Esophagus mucosa (tissue), 1 donor: ENCODE measurements at places on chromosomes 16 and 17.

GRCh38 chr17:15942207-15942833 is 2.6 kb upstream of the ADORA2B start:
- ATAC-seq, result no peak

- ATAC-seq, result peak; percentile 40
Observed at GRCh38 chr16:49542391-49542891, 168.8 kb downstream of the C16orf78 start.

GRCh38 chr17:12349297-12349696 is 316.4 kb upstream of the MYOCD start:
- no peak for ATAC-seq

GRCh38 chr17:45784293-45784740 is at the start of gene CRHR1:
CRHR1 (plus strand) TSS chr17:45784320; CDS start chr17:45784545, 225 bp downstream.
- peak; percentile 12 for ATAC-seq

DNA sequence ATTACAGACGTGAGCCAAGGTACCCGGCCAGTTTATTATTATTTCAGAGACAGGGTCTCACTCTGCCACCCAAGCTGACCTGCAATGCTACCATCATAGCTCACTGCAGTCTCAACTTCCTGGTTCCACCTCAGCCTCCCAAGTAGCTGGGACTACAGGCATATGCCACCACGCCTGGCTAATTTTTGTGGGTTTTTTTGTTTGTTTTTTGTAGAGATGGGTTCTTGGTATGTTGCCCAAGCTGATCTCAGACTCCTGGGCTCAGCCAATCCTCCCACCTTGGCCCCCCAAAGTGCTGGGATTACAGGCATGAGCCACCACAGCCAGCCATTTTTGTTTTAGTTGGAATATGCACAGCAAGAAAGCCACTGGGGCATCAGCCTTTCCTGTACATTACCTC is 115.7 kb downstream of the MRM1 start:
- no peak for ATAC-seq

- no peak for ATAC-seq
Observed at GRCh38 chr17:73105431-73105830, 12.9 kb upstream of the SLC39A11 start.
